Central memory CD4-positive, alpha-beta T cell (primary cell): ENCODE measurements at places on chromosomes 1 and 21.

- DNase-seq, result no peak
Observed at GRCh38 chr1:219794085-219794743, 134.1 kb downstream of the SLC30A10 start.

- DNase-seq, result no peak
Observed at GRCh38 chr1:87894062-87894461, 565.4 kb downstream of the LMO4 start.

DNA sequence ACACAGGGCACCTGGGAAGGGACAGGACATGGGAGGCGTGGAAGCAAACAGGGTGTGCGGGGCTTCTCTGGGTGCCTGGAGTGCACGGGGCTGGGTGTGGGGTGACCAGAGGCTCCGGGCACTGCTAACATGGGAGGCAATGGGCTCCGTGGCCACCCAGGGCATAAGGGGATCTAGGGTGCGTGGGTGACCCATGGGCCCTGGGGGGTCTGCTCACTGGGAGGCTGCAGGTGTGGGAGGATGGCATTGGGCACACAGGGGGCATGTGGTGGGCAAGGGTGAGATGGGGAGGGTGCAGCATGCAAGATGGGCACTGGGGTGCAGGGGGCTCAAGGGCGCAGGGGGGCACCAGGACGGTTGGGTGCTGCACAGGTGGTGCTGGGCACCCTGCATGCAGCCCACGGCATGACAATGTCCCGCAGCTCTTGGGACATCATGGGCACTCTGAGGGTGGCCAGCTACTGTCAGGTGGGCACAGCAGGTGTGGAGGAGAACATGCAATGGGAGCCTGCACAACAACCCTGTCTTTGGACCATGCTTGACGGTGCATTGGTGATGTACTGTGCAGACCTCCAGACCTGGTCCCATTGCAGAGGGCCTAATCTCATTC lies 15.1 kb downstream of the TRIM11 start:
- DNase-seq, result no peak

DNA sequence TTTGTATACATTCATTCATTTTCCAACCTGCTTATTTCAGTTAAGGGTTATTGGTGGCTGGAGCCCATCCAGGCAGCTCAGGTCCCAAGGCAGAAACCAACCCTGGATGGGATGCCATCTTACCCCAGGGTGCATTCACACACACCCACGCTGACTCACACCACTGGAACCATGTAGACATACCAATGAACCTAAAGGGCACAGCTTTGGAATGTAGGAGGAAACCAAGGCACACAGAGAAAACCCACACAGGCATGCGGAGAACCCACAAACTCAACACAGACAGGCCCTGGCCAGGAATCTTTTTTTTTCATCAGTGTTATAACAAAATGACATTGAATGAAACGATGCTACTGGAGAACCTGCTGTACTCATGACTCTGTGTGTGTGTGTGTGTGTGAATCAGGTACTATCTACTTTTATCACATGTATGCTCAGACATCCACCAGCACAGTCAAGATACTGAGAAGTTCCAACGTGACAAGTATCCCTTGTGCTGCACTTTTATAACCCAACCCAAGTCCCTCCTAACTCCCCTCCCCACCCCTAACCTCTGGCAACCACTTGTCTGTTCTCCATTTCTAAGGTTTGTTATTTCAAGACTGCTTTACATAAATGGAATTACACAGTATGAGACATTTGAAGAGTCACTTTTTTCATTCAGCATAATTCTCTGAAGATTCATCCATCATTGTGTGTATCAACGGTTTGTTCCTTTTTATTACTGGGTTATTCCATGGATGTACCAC lies 286.8 kb upstream of the PLD5 start:
- no peak for DNase-seq

GRCh38 chr1:222616525-222616924 lies 1.4 kb upstream of the MIA3 start:
- DNase-seq, result no peak

DNA sequence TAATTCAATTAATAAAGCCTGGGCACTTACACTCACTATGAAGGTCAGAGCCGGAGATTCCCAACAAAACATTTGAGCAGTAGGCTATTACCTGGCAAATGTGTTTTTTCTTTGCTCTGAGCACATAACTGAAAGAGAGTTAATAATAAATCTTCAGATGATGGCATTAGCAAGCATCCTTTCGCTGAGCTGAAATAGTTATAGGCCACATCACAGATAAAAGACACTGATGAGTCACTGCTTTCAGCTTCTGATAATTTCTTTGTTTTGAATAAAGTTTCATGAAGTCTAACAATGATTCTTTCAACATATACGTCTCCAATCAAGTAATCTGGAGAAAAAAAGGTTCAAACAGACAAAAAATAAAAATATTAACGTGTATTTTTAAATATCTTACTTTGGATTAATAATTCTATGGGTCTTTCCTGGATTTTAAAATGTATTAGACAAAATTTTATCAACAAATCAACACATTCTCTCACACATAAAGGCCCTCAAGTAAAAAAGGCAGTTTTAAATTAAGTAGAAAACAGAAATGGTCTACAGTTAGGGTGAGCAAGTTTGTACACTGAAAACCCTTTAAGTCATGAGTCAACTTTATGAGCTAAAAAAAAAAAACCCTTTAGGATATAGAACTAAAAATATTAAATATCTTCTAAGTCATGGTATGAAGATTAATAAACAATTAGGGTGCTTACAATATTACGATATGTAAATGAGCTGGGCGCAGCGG lies 33.1 kb downstream of the LTN1 start:
- DNase-seq, result no peak

- DNase-seq, result no peak
Observed at GRCh38 chr1:4428711-4429110, 225.7 kb upstream of the AJAP1 start.

DNA sequence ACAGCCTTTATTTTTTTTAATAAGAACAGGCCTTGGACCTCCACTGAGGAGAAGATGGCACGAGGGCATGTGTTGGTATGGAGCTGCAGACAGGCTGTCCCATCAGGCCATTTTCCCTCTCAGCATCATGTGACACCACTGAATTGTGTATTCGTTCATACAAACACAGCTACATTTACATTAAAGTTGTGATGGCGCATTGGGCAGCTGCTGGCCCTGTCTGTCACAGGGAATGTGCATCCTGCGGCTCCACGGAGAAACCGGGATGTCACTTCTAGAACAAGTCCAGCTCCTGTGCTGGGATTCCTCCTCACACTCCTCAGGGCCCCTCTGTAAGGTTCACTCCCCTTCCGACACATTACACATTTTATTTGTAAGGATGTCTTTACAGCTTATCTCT lies 147.6 kb upstream of the TNR start:
- no peak for DNase-seq

GRCh38 chr21:25555492-25555891 lies 51.8 kb downstream of the MRPL39 start:
- DNase-seq, result no peak

DNA sequence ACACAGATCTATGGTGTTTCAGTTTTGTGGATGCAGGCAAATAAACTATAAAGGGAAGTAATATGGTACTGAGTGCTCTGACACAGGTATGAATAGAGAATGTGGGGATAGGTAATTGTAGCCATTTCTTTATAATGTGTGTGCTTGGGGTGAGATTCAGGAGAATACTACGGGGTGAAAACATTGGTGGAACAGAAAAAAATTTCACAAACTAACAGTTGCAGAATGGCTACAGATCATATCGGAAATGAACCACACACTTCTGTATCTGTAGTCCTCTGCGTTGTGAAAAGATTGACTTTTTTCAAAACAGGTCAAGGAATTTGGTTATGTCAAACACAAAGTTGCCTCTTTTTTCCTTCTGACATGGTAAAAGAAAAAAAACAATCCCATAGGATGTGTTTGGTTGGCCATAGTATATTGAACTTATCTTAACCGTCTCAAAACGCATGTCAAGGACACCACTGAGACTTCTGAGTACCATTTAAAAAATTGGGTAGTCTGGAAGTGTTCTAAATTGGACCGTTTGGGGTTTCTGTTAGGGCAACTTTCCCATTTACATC lies 1.1 kb upstream of the CDC73 start:
- DNase-seq, result no peak

DNA sequence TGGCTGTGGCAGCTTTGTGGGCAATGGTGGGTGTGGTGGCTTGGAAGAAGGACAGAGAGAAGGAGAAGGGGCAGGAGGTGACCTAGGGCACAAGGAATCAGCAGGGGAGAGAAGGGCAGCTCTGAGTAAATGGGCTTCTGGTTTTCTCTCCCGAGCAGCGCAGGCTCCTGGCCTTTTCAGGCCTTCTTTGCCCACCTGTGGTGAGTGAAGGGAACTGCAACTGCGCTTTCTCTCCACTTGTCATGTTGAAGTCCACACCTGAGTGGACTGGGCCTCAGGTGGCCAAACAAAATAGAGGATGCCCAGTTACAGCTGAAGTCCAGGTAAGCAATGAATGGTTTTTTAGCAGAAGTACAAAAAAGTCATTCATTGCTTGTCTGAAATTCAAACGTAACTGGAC lies 29.4 kb upstream of the KCNA10 start:
- no peak for DNase-seq

DNA sequence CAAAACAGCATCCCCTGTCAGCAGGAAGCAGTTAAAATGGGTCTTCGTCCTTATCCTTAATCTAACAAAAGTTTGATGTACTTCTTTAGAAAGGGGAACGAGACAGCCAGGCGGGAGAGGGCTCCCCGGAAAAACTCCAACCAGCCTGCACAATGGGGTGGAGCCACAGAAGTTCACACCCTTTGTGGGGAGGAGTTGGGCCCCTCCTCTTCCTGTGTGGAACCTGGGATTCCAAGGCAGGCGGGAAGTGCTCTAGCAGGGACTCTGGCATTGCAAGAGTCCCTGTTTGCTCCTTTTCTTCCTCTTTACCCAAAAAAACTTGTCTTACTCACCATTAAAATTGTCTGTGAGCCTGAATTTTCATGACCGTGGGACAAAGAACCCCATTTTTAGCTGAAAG lies 47.7 kb downstream of the FCRL5 start:
- DNase-seq, result no peak

DNA sequence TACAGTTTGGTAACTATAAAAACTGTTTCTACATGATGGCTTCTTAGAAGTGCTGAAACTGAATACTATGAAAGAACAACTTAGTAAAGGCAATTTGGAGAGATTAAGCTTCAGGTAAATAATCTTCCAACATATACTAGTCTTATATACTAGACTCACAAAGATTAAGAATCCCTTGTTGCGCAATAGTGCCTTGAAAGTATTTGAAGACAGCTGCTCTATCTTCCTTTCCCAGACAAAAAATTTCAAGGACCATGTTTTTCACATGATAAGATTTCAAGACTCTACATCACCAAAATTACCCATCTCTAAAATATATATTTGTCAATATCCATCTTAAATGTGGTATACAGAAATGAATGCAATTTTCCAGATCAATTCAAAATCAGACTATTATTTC lies 37.7 kb upstream of the ASPM start:
- DNase-seq, result no peak

DNA sequence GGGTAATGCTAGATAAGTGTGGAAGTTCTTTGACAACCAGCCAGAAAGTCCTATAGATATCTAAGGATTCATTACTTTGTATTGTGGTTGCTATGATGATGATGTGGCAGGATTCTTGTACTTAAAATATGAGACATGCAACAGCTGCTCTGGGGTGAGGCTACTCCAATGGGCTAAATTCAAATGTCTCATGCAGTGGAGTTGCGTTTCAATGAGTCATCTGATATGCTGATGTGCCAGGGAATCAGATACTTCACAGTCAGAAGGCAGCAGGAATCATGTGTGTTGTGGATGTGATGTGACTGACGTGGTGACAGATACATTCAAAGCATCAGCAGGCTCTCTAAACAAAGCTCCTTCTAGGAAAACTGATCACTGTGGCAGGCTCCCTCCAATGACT lies 66.5 kb downstream of the TSEN15 start:
- no peak for DNase-seq

GRCh38 chr1:12486059-12486341 lies 132.0 kb downstream of the DHRS3 start:
- DNase-seq, result no peak

GRCh38 chr1:63836830-63837229 lies 63.0 kb downstream of the ROR1 start:
- no peak for DNase-seq

DNA sequence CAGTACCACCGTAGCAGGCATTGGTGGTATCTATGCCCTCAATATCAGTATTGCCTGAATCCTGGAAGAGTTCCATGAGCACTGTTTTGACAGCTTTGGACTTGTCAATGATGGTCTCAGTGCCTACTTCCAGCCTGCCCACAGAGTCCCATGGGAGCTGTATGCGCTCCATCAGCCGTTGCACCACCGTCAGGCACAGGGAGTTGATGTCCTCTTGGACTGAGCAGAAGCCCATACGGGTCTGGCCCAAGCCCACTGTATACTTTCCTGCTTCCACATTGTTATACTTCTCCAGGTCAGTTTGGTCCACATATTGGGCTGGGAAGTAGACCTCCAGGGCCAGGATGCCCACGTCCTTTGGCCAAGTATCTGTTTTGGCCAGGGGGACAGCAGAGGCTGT lies 4.5 kb downstream of the HMGCS2 start:
- DNase-seq, result no peak

DNA sequence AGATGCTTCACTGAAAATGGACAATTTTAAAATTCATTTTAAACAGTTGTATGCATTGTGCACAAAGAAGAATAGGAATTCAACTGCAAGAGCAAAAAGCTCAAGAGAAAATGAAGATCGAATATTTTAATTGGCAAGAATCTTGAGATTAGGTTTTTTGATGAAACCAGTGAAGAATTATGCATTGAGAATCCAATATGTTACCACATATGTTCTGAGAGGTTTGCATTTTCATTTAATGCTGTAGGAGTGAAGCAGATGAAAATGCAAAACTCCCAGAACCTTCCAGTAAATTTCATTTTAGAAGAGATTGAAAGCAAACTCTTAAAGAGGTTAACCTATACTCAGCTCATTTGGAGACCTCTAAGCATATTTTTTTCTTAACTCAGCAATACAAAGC lies 298.0 kb downstream of the OLFM3 start:
- no peak for DNase-seq

- DNase-seq, result no peak
Observed at GRCh38 chr1:233372218-233373120, 44.9 kb downstream of the MAP3K21 start.

GRCh38 chr1:67441739-67442281 lies 11.6 kb upstream of the SERBP1 start:
- no peak for DNase-seq

DNA sequence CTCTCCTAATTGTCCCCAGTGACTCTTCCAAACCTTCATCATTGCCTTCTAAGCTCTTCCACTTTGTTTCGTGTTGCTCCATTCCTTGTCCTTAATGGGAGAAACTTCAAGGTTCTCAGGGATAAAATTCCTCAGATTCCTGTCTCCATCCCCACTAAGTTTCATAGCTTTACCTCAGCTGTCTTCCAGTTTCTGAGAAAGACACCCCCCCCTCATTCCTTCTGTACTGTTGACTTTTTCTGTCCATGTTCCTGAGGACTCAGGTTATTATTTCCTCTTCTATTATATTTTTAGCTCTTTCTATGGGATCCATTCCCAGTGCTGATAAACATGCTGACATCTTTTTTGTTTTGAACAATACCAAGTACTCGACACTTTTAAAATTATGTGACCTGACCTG lies 215.3 kb upstream of the PTGFR start:
- no peak for DNase-seq
